Muscle of back (tissue), 13 donors: ENCODE measurements at places on chromosomes 4 and X.
A peak's percentile ranks its signal among the peaks of the same experiment; 100 is the strongest.

DNA sequence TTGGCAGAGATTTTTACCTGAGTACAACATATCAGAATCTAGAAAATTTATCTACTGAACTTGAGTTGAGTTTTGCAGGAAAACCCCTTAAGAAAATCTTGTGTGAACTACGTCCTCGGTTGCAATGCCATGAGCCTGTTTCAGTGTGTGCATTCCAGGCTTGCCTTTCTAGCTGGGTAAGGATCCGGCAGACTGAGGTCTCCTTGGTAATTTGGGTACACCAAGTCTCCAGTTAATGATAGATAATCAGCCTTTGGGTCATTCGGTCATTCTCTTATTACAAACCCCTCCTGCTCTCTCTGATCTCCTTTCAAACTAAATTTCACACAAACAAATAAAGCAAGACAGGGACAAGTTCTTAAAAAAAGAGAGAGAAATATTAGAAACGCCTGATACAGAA, 5.9 kb upstream of the HAND2 start:
- no peak for DNase-seq

DNA sequence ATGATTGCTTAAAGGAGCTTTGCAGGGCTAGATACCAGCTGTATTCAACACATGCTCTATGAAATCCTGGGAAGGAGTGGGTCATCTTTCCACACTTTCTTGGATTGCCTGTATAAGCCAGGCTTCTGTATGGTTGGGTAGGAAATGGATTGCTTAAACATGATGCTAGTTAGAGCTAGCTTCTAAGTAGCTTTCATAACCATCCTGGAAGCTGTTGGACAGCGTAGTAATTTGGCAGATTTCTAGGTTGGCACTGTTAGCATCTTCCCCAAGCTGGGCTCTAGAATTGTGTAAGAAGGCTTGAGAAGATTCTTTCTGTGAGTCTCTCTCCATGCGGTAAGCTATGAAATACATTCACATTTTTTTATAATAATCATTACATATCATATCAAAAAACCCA, 127.3 kb downstream of the LINC00632 start:
- DNase-seq, result no peak

DNA sequence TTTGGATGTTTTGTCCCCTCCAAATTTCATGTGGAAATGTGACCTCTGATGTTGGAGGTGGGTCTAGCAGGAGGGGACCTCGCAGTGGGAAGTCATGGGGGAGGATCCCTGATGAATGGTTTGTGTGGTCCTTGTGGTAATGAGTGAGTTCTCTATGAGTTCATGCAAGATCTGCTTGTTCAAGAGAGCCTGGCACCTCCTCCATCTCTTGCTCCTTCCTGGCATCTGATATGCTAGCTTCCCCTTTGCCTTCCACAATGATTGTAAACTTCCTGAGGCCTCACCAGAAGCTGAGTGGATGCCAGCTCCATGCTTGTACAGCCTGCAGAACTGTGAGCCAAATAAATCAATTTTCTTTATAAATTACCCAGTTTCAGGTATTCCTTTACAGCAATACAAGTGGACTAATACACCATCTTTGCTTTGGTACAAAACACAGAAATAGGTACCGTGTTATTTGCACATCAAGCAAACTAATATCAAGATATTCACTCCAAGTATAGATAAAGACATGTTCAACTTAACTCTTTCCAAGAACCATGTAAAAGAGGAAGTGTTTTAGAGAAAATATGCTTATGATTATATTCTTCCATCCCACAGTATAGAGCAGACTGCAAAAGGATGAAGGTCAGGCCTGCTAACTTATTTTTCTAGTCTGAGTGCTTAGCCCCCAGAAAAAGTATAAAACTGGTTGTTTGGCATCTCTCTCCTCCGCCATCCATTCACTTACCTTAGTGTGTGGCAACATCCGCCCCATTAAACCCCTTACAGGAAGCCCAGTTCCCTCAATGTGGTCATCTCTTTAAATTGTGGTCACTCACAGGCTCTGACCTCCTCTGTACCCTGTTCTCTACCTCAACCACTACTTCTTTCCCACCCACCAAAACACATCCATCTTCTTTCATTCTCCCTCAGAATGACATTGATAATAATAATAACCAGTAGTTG, 6.7 kb downstream of the ARAP2 start:
- no peak for DNase-seq

DNA sequence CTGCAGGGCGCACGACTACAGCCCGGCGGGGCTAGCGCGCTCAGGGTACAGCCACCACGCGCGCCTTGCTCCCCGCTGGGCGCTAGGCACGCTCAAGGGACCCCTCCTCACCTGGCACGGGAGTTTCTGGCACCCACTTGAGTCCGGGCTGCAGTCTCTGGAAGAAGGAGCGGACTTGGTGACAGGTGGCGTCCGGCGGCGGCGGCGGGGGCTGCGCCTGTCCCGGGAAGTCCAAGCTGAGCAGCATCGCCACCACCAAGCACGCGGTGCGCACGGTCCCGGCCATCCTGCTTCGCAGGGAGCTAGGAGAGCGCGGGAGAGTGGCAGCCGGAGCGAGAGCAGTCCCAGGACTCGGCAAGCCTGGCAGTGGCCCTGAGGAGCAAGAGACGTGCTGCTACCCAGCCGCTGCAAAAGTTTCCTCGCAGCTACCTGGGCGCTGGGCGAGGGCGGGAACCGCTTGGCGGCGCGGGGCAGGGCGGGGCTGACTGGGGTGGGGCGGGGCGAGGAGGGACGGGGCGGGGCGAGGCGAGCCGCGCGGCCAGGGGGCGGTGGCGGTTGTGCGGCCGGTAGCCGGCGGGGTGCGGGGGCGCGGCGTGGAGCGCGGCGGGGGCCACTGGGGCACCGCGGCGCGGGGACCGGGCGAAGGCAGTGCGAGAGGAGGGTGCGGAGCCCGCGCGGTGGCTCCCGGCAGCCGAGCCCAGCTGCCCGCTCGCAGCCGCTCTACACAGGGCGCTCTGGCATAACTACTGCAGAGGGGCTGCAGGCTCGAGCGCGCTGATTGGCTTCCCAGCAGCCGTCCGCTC, at the start of gene GPC3:
Gene GPC3, minus strand, starts transcription at position 431 of the 803 bp plus-strand sequence.
- DNase-seq, result no peak

- peak; percentile 17 for DNase-seq
Observed at GRCh38 chr4:186266729-186267456, 904 bp downstream of the F11 start.

DNA sequence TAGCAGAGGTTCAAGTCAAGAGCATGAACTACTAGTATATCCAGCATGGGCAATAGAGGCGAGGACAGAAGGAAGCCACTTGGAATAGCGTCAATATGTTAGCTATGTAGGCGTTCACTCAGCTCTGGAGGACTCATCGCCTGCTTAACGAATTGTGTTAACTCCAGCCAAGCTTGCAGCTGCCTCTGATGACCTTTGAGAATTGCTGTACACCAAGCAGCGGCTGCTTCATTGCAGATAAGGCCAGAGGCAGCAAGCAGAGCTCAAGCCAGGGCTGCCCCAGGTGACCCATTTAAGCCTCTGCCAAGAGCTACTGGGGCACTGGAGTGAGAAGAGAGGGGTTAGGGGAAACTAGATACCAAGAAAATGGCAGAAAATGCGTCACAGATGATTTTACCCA, 160.2 kb upstream of the IGFBP7 start:
- peak; percentile 72 for DNase-seq

- DNase-seq, result peak; percentile 22
Observed at GRCh38 chr4:80362578-80363181, 27.1 kb downstream of the CFAP299 start.

DNA sequence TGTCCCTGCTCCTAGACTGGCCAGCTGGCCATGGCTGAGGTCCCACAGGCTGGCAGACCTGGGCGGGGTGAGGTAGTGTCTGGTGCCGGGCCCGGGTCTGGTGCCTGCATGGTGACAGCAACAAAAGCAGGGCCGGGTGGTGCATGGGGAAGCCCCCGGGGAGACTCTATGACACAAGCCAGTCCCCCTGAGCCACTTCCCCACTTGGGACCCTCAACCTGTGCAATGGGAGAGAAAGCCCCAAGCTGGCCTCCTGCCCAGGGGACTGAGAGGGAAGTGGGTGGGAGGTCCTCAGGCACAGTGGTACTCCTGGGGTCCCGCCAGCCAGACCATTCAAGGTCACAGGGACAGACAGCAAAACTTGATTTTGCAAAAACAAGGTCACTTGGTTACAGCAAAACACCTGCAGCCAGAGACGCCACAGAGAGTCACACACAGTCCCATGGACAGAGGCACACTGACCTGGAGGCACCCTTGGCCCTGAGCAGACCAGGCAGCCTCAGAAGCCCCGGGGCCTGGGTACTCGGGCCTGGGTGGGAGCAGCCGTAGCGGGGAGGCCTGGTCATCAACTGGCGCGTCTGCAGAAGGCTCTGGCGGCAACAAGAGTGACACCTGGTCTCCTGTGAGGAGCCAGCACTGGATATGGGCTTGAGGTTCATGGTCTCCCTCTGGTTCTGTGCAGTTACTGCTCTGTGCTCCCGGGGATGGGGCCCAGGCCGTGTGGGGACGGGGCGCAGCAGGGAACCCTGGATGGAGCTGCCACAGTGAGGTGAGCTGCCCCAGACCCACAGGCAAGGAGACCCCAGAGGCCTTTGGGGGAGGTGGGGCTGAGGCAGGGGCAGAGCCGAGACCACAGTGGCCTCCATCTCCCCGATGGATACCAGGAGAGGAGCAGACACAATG, 60.6 kb downstream of the HTRA3 start:
- DNase-seq, result no peak

GRCh38 chrX:119500061-119500800, 32.0 kb downstream of the SLC25A5 start:
- no peak for DNase-seq

DNA sequence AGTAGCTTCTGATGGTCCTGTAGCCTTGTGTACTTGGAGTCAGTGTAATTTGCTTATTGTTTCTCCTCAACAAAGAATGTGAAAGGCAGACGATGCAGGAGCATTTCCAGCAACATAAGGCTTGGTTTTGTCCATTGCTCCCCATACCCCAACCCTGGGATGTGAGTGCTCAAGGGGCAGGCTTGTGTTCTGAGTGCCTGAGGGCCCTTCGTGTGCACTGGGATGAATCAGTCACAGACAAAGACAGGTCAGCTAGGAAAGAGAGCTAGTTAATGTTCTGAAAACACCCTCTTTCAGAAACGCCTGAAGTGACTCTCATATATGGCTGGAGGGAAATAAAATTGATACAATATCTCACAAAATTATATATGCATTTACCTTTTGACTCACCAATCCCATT, 59.1 kb downstream of the PRPS1 start:
- no peak for DNase-seq

DNA sequence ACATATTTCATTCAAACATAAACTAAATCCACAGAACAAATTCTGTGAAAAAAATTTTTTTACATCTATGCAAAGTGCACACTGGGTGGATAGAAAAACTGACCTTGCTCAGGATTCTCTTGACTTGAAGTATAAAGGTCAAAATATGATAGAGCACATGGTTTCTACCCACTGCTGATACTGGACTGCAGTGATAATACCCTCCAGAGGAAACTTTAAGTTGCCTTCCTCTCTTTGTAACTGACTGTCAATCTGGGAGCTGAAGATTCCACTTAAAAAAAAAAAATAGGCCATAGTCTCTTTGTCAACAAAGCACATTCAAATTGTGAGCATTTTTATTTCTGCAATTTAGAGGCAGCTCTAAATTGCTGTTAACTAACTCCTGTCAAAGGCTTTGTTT, 3.2 kb upstream of the AMMECR1 start:
- DNase-seq, result no peak

DNA sequence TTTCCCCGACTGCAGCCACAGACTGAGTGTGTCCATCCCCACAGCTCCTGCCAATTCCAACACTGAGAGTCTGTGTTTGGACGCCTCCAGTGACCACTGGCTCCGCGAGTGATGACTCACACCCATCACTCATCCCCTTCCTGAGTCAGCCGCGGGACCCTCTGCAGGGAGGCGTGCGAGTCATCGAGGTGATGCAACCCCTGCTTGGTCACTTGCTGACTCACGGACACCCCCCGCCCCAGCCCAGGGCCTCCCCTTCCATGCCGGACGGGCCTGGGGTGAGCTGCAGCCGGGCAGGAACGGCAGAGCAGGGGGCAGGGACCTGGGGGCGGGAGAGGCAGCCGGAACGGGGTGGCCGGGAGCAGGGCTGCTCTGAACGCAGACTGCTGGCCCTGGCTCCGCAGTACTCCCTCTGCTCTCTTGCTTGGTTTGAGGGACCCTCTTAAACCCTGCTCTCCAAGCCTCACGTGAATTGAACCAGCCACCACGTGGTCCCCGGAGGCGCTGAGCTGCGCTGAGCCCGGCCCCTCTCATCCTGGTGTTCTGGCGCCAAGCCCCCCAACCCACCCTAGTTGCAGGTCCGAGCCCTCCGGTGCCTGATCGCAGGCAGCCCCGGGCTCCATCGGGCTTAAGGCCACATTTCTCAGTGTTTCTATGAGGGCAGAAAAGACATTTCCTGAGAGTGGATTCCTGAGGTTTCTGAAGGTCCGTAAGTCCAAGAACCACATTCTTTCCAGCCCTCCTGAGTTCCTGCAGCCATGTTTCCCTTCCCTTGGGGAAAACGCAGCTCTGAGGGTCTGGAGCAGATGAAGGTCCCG, 32.4 kb downstream of the FGFRL1 start:
- DNase-seq, result peak; percentile 84

DNA sequence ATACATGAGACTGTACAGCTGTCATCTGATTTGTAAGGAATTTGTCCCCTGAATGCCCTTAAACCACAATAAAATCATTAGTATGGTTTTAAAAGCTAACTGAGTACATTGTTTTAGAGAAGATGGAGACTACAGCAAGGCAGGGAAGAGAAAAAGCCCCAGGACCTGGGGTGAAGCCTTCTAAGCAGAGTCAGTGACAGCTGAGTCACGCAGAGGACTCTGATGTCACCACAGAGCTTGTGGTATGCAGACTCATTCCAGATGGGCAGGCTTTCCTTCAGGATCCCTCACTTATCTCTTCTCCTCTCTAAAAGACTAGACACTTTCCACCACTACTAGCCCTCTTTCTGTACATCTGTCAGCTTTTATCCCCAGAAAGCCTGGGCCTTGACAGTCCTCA, 97.1 kb upstream of the ATOH1 start:
- peak; percentile 26 for DNase-seq

DNA sequence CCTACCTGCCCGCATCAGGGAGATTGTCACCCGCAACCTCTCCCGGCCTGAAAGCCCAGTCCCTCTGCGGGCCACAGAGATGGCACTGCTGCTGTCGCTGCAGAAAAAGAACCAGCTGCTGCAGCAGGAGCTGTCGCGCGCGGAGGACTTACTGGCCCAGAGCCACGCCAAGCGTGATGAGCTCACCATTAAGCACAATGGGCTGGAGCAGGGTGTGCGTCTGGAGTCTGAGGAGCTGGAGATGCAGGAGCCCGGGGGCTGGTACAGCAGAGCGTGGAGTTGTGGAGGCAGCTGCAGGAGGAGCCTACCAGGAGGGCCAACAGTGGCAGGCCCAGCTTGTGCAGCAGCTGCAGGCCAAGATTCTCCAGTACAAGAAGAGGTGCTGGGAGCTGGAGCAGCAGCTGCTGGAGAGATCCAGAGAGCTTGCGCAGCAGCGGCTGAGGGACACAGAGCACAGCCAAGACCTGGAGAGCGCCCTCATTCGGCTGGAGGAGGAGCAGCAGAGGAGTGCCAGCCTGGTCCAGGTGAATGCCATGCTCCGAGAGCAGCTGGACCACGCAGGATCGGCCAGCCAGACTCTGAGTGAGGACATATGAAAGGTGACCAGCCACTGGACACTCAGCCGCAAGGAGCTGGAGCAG, 11.3 kb downstream of the SMIM10L2A start:
- no peak for DNase-seq

- DNase-seq, result no peak
Observed at GRCh38 chr4:5969336-5969735, 48.9 kb downstream of the C4orf50 start.

GRCh38 chr4:136934601-136935000, 597.7 kb downstream of the PCDH18 start:
- no peak for DNase-seq
